ENCODE measurements at places on chromosomes 6 and 20. TPM values are rescaled to one million over a fixed set of nuclear protein-coding genes. Genes with fewer than 3 reads are reported as not detected.

Gene FANCE
- total RNA-seq = 12.8 TPM

- DNase-seq = no peak
Measured at GRCh38 chr20:6048391-6048790, 5.5 kb downstream of the LRRN4 start.

DNA sequence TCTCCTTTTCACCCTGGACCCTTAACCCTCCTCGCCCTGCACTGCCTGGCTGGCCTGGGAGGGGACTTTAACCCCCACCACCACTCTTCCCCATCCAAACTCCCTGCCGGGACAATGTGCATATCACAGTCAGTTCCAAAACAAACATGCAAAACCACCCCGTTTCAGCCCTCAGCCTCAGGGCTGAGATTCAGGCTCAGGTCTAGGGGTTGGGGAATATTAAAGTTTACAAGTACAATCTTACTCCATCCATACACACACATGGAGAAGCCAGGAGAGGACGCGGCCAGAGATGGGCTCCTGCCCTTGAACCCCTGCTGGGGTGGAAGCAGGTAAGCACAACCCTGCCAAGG, 534 bp downstream of the KIAA1755 start:
- DNase-seq = no peak

Gene COL19A1
- total RNA-seq = 2.3 TPM

Gene C6orf163
- 4.3 TPM for total RNA-seq

Gene KCNQ2
- 0.43 TPM for total RNA-seq

GRCh38 chr6:118992186-118992795, 57.3 kb upstream of the MCM9 start:
- DNase-seq = no peak

- no peak for DNase-seq
Measured at GRCh38 chr6:165119231-165120020, 190.0 kb downstream of the C6orf118 start.

Gene GTSF1L
- 0.53 TPM for total RNA-seq

Gene SCUBE3
- total RNA-seq = 0.06 TPM

DNA sequence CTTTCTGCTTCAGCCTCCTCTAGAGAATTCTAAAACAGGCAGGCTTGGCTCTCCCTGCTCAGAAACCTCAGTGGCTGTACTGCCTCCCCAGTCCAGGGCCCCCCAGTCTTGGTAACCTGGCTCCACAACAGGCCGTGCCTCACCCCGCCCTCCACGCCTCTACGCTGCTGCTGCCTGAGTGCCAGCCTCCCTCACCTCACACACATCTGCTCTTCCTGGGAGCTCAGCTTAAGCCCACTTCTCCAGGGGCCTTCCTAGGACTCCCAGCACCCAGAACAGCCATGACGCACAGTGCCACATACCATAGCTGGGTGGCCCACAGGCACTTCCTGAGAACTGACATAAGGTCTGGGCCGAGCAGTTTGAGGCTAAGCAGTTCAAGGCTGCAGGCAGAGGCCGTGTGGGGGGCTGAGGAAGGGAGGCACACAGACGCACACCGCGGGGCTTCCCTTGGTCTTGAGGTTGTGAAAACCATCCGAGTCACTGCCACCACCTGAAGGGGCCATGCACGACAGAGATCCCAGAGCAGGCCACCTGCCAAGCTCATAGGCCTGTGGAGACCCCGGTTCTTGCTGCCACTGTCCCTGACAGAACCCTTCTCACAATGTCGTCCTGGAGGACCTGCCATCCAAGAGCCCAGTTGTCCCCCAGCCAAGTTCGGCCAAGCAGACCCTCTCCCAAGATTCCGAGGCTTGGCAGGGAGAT, 42.6 kb downstream of the DSTN start:
- peak; percentile 48 for DNase-seq

DNA sequence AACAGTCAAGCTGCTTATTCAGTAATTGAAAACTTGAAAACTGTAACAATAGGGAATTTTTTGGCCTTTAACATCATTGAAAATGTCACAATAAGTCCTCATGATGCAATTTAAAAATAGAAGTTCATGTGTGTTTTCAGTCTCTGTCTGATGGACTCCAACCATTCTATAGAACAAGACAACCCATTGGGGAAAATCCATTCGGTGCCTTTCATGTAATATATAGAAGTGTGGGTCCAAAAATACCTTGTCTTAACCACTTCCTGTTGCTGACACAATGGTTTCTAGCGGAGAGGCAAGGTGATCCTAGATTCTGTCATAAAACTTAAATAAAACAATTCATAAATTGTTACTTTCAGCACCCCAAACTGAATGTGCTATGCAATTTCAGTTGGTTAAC, 1131.3 kb upstream of the MAP3K7 start:
- no peak for DNase-seq

DNA sequence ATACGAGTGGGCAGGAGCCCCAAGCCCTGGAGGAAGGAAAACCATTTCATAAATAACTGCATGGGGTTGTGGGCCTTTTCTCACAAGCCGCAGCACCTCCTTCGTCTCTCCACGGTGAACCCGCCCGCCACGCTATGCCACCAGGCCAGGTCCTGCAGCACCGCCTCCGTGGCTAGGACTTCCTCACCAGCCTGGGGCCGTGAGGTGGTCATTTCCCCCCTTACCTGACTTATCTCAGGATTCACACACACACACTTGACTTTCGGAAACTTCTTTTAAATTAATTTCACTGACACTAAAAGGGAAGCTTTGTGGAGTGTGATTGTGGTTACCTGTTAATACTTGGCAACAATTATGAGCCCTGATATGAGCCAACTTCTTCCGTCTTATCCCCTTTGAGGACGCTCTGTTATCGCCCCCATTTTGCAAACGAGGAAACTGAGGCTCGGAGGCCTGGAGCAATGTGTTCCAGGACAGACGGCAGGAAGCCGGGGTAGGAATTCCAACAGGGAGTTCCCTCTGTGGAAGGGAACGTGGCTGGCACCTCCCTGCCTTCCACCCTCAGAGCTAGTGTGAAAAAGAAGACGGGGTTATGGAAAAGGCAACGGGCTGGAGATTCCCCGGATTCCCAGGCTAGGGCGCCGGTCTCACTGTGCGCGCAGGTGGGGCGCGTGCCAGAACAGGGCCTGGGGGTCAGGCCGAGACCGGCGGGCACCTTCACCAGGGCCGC, 817 bp upstream of the SLCO4A1 start:
- no peak for DNase-seq

DNA sequence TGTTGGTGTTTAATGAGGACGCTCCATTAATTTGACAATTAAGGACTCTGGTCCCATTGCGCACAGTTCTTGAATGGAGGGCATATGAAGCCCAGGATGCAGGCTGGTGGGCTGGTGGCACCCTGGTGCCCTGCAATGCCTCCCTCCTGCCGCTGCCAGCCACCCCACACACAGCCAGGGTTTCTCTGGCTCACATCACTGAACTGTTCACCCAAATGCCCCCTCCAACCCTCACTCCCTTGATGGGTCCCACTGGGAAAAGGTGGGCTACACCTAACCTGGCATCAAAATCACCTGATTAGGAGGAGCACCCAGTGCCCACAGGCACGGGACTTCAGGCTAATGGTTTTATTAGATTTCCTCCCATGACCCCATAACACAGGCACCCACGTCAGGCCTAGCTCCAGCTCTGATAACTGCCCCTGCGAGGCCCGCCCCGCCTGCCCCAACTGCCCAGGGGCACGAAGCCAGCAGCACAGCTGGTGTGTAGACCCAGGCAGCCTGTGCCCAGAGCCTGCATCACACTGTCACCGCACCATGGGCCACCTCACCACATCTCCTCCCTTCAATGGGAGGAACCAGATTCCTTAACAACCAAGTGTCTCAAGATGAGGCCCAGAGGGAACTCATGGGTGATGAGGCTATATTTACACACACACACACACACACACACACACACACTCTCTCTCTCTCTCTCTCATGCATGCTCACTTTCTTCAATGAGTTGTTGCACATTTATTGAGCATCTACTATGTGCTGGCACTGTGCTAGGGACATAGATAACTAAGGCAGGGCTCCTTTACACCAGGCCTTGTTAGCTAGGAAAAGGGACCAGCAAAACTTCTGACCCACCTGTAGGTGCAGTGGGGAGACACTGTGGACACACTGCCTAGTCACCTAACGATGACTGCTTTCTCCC, 107.3 kb downstream of the NOL4L start:
- DNase-seq = no peak

Gene CD93
- total RNA-seq = 0.58 TPM

DNA sequence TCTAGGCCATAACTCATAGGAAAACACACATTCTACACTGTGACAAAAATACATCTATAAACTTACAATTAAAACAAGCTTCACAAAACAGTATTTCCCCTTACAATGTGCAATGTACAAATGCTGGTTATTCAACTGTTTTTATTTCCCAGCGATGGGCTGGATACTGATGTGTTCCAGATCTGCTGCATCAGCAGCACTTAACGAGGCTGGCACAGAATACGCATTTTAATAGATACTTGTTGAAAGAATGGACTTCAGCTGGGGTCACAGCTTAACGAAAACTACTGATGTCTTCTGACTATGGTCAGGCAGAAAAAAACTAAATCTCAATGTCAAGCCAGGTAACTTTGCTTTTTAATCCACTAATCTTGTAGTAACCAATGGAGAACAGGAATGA, 70.9 kb downstream of the B4GALT5 start:
- DNase-seq = no peak

DNA sequence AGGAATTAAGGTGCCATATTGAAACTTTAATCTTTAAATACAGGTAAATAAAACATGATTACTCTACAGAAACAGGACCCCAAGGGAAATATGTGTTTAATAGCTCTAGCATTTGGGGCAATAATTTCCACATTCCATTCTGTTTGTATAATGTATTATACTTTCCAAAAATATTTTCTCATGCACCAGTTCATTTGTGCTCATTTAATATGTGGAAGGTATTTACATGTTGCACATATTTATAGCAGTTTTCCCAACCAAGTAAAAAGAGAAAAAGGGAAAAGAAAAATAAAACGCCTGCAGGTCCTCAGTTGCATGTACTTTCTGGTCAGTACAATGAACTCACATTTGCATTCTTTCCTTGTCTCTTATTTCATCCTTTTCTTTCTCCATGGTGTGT, 129.5 kb upstream of the SULF2 start:
- DNase-seq = no peak

Gene RSPH4A
- 0.43 TPM for total RNA-seq

DNA sequence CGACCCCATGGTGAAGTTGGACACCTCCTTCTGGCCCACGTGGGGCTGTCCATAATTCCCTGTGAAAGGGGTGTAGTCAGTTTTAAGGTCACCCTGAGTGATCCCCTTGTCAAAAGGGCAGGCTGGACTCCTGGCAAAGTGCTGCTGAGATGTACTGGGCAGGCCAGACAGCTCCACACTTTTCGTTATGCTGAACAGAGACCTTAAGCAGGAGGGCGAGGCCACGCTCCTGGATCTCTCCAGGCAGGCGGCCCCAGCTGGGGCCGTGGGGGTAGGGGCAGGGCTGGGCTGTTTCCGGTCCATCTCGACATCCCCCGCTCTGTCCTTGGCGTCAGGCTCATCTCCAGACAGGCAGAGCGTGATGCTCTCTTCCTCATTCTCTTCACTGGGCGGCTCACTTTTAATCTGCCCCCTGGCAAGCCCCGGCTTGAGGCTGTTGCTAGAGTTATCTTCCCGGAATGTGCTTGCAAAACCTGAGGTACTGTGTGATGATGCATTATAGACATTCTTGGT, 56.7 kb downstream of the GJA10 start:
- no peak for DNase-seq

- DNase-seq = no peak
Measured at GRCh38 chr20:37315021-37315451, 25.6 kb downstream of the MANBAL start.

Gene CHMP4B
- 45.1 TPM for total RNA-seq

- no peak for DNase-seq
Measured at GRCh38 chr6:81766482-81767069, 14.1 kb upstream of the TENT5A start.

Gene MTRF1L
- 11.0 TPM for total RNA-seq

Gene ADGB
- not detected for total RNA-seq

DNA sequence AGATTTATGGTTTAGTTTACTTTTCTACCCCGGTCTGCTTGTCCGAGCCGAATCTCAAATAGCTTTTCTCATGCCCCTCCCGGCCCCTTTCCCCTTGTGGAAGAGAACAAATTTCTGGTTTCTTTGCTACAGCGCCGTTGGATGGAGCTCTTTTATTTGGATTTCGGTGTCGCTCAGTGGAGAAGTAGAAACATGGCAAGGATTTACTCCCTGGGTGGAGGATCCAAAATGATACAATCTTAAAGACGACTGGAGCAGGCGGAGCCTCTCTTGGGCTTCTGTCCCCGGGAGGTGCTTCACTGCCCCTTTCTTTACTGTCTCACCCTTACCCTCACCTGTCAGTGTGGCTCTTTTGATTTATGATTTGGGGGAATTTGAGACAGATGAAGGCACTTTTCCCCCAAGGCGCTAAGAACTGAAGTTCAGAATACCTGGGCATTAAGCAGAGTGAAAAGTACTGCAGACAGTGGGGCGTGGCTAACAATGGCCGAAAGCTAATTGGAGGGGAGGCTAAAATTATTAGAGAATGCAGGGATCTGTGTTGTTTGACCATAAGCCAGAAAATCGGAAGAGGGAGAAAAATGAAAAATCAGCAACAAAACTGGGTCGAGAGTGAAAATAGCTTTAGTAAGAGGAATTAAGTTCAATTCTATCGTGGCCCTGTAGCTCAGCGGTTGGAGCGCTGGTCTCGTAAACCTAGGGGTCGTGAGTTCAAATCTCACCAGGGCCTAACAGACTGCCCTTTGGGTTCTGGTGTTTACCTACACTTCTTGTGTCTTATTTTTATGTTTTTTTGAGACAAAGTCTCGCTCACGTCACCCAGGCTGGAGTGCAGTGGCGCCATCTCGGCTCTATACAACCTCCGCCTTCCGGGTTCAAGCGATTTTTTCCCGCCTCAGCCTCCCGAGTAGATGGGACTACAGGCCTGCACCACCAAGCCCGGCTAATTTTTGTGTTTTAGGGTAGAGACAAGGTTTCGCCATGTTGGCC, 145.1 kb upstream of the ZNF184 start:
- DNase-seq = no peak

DNA sequence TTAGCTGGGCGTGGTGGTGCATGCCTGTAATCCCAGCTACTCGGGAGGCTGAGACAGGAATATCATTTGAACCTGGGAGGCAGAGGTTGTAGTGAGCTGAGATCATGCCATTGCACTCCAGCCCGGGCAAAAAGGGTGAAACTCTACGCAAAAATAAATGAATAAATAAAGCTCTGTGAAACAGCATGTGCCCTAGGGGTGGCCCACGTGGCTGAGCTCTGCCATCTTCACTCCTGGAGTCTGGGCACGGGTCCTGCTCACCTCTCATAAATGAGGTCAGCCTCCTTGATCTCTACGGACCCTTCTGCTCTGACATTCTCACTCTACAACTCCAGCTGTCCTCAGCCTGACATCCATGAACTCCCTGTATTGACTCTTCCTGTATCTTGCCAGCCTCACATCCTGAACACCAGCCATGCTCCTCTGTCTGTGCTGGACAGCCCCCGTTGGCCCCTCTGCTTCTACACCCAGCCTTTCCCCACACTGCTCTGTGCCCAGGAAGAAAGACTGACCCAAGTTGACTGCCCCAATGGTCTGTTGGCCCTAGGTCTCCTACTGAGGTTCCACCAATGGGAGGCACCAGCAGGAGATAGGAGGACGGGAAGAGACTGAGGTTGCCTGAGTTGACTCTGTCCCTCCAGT, 21.9 kb downstream of the CPNE5 start:
- DNase-seq = no peak

Gene GFOD1
- total RNA-seq = 2.3 TPM

Measured in T-cell (primary cell).